GM04504 (cell line): ENCODE measurements at places on chromosomes 13 and 19.

DNA sequence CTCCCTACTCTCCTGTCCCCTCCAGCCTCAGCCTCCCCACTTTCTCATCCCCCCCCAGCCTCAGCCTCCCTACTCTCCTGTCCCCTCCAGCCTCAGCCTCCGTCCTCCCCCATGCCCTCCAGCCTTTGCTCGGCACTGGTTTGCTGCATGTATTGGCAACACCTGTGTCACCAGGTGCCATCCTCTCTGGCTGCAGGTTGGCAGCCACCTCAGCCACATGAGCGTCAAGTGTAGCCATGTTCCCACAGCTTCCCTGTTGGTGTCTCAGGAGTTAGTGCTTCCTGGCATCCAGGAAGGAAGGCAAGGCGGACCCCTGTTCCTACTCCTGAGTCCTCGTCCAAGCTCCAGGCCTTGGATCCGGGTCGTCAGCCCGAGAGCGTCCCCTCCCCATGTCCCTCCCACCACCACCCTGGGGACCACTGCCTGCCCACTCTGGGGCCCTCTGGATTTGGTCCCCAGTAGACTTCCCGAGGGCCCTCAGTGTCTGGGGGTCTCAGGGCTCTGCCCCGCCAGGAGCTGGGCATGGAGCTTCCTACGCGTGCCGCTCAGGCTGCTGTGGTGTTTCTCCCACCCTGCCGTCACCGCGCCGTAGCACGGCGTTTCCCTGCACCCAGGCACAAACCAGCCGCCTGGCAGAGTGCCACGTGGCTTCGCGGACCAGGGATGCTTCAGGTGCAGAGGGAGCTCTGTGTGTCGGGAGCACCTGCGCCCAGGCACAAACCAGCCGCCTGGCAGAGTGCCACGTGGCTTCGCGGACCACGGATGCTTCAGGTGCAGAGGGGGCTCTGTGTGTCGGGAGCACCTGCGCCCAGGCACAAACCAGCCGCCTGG, 128.3 kb upstream of the MCF2L start:
- DNase-seq: no peak

- no peak for DNase-seq
Measured at GRCh38 chr19:10431254-10431942, 11.1 kb downstream of the PDE4A start.

DNA sequence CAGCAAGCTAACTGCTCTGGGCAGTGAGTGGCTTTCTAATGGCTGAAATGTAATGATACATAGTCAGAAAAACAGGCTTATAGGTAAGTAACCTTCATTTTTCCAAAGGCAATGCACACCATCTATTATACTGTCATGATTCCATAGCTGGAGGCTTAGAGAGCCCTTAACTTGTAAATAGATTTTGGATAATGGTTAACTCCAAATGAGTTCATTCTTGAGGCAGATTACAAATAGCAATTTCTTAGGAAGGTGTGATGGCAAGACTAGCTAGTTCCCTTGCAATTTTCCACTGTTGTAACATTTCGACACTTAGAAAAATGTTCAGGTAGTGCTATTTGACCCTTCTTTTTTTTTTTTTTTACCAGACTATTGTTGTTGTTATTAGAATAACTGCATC, 789.8 kb upstream of the PCDH9 start:
- no peak for DNase-seq

DNA sequence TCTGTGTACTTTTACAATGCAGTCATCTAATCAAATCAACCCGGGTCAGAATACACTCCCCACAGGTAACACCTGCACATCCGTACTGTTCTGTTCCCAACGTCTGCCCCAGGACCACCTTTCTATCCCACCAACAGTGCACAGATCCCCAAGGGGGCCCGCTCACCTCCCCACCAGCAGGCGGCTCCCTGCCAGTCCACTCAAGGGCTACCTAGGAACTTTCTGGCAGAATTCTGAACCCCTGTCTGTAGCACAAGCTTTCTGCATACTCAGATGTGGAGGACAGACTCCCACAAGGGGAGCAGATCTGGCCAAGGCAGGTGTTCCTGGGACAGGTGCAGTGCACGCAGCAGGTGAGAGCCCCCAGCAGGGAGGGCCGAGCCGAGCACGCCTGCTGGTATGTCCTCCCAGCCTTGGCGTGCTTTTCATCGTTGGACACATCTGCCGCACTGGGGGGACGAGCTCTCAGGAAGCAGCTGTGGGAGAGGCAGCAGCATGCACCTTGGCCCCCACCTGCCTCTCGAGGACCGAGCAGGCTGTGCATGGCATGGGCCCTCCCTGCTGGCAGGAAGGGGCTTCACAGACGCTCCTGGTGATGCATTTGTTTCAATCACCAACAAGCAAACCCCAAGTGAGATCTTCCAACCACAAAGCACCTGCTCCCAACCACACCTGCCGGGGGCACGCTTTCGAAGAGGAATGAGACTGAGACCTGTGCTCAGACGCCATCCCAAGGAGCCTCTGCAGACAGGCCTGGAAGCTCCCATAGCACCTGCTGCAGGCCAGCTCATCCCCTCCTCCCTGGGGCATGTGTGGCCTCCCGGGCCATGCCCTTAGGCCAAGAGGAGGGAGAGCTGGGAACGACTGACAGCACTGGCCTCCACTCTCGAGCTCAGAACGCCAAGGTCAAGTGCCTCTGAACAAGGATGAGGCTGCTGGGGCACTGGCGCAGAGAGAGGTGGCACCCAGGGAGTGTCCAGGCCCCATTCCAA, 35.9 kb downstream of the RAB20 start:
- no peak for DNase-seq

GRCh38 chr19:40862333-40862732, 12.1 kb upstream of the CYP2A6 start:
- DNase-seq: no peak

GRCh38 chr19:5775668-5776309, 8.8 kb downstream of the PRR22 start:
- DNase-seq: peak; percentile 58

- DNase-seq: no peak
Measured at GRCh38 chr13:64810750-64811149, 2419.4 kb downstream of the PCDH9 start.

- no peak for DNase-seq
Measured at GRCh38 chr13:36888645-36889044, 31.4 kb downstream of the SMAD9 start.

- DNase-seq: no peak
Measured at GRCh38 chr19:3565139-3565538, 7.6 kb upstream of the HMG20B start.

DNA sequence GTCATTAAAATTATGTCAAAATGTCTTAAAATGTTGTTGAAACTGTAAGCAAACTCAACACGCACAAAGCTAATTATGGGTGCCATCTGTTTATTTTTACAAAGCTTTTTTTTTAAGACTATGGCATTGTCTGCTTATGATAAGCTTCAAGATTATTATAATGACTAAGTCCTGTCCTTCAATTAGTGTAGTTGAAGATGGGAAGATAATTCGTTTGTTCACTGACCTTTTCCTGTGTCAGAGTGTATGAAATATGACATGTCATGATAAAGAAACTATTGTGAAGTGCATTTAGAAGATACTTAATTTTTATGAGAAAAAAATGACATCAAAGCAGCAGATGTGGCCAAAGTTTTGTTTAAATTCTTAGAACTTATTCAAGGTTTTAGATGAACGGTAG, 211.3 kb downstream of the PCCA start:
- no peak for DNase-seq

GRCh38 chr19:16435238-16435917, 36.4 kb downstream of the EPS15L1 start:
- peak; percentile 85 for DNase-seq

DNA sequence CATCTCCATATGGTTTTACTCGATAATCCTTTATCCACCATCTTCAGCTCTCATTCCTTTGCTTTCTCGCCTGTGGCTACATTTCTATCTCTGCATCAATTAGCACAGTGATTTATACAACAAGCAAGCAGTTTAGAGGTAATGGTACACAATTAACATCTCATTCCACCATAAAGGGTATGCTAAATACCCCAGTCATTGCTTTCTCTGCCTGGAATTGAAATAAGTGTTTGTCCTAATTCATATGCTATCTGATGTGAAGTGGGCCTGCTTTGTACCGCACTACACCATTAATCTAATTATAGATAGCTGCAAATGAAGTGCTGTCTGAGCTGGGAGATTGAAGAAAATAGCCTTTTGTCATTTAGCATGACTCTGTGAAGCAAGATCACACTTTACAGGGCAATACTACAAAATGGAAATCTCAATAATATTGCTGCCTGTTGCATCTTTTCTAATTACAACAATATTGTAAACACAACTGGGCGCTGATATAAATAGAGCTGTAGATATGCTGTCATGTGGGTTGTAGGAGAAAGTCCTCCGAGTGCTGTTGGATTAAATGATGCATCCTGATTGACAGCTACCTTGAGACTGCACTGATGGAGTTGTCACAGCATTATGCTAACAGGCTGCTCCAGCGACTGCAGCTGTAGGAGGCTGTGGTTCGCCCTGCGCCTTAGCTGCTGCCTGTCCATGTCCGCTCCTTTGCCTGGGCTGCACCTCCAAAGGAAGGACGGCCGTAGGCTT, 78.2 kb downstream of the GGACT start:
- DNase-seq: no peak

DNA sequence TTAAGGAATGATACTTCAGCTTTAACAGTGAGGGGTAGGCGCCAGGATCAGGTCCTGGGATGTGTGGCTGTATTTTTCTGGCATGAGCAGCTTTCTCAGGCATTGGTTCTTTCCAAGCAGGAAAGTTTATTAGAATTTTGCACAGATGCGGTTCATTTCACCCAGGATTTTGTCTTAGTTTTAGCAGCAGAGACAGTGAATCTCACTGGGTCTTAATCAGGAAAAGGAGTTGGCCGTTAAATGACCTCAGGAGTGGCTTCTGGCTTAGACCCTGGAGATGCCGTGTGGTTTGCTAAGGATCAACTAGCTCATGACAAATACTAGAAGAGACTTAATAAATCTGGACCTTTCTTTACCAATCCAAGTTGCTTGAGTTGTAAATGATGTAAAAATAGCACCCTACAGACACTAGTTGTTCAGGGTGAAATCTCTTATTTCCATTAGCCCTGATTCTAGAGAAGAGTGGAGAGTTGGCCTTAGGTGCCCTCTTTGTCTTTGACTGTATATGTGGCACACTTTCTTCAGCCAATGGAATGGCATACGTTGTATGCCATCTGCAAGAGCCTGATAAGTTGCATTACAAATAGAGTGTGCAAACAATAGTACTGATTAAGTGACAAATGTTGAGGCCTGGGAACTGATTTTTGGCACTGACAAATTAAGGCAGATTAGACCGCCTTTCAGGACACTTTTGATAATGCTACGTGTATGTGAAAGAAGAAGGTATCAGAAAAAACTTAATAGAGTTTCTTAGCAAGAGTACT, 34.0 kb downstream of the LRCH1 start:
- DNase-seq: no peak

- DNase-seq: no peak
Measured at GRCh38 chr13:52849291-52850071, 1.0 kb upstream of the PCDH8 start.

DNA sequence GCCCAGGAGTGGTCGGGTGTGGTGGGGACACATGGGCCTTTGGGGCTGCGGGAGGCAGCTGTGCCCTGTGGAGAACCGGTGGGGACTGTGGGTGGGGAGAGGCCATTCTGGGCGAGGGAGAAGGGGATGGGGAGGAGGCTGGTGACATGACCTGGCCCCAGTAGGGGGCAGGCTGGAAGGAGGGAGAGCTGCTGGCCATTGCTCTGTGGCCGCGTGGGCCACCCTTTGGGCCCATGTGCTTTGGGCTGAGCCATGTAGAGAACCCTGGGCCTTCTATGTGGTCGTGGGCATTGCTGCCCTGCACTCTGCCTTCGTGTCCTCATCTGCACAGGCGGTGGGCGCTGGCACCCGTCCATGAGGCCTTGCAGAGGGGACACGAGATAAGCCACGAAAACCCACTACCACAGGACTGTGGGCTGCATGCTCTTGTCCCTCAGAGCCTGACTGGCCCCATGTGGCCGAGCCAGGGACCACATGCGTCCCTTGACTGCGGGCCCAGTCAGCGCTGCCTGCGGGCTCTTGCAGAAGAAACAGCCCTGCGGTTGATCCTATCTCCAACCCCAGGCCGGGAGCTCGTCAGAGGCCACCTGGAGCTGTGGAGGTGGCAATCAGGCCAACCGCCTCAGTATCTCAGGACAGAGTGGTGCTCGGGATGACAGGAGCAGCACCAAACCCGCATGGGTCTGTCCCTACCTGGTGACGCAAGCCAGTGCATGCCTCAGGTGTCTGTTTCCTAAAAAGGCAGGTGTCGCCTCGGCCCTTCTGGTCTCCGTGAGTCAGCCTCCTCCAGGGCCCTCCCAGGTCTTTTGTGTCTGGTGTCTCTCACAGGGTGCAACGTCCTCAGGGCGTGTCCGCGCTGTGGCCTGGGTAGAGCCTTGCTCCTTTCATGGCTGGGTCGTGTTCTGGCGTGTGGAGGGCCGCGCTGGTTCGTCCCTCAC, 14.3 kb downstream of the FZR1 start:
- no peak for DNase-seq

GRCh38 chr13:108313382-108313781, 43.9 kb downstream of the TNFSF13B start:
- no peak for DNase-seq

GRCh38 chr13:31436478-31436877, 236.7 kb downstream of the B3GLCT start:
- DNase-seq: no peak

DNA sequence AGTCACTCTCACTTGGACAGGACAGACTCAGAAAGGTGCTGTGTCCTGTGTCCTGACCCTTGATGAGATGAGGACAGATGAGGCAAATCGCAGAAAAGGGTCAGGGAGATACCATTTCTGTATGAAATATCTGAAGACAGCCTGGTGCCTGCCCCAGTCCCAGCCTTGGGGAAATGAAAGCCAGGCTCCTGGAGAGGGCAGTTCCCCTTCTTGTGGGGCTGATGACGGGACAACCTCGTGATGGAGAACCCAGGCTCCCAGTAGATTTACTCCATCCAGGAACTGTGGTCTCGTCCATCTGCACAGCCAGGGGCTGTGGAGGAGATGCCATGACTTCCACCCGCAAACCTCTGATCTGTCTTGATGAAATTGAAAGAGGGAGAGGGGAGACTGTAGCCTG, 13.8 kb downstream of the LILRB1 start:
- no peak for DNase-seq

- DNase-seq: no peak
Measured at GRCh38 chr19:22945560-22945959, 57.4 kb downstream of the ZNF728 start.

GRCh38 chr13:99373436-99373835, 66.2 kb upstream of the GPR183 start:
- DNase-seq: no peak

GRCh38 chr19:29645911-29646310, 19.4 kb upstream of the PLEKHF1 start:
- DNase-seq: no peak
